Epithelial cell of esophagus (primary cell): ENCODE measurements at places on chromosomes 4 and X.

DNA sequence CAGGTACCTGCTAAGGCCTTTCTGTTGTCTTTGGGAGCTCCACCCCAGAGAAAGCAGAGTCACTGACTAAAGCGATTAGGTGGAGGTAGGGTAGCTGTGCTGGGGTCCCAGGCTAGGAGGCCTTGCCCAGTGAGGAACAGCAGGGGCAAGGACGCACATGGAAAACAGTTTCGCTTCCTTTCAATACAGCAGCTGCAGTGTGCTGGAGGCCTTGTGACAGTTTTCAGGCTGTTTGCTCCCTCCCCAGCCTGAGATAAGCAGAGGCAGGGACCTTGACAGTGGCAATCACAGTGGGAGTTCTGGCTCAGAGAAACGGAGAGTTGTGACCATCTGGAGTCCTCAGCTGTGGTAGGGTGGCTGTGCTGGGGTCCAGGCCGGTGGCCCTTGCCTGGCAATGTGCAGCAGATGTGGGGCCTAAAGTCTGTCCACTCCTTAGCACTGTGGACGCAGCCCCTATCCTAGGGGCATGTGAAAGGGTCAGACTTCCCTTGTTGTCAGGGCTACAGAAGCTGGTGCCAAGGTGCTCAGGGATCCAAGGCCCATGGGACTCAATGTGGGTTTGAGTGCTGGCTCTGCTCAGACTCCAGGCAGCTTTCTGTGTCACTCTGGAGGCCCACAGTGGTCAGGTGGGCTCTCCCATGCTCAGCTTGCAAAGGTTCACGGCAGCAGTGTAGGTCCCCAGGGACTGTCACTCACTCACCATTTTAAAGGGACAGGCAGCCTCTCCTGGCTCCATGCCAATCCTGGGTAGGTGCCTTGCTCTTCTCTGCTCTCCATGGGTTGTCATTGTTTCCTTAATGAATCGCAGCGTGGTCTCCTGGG is 534.9 kb upstream of the FMR1 start:
- DNase-seq = no peak

DNA sequence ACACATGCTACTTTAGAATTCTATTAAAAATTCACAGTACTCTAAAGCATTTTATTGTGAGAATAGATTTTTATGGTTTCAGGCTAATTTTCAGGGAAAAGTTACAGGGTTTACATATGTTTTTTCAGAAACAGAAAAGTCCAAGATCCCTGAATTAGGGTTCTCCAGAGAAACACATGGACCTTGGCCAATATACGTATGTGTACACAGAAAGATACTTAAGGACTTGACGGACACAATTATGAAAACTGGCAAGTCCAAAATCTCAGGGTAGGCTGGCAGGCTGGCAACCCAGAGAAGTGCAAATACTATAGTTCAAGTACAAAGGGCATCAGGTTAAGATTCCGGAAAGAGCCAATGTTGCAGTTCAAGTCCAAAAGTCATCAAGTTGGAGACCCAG is 1897.8 kb upstream of the PCDH10 start:
- no peak for DNase-seq

GRCh38 chr4:147754037-147754445 is 22.2 kb downstream of the ARHGAP10 start:
- DNase-seq = peak; percentile 70

GRCh38 chr4:120434756-120435155 is 368.1 kb upstream of the MAD2L1 start:
- no peak for DNase-seq

GRCh38 chr4:125681240-125681639 is 366.5 kb downstream of the FAT4 start:
- peak; percentile 4 for DNase-seq

DNA sequence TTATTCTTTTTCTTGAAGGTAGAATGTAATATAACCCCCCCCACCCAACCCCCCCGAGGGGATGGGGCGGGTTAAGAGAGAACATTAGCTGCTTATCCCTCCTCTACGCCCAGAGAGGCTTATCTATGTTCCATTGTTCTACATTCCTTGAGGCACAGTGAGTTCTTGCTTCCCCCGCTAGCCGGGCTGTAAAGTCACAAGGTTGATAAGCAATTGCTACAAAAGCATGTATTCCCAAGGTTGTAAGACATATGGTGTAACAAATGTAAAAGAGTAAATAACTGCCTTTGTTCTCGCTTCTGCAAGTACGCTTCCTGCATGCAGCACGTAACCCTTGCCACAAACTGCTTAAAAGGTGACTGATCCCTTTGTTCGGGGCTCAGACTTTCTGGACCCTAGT is 8.2 kb downstream of the DCAF8L2 start:
- no peak for DNase-seq

- no peak for DNase-seq
Observed at GRCh38 chrX:103674531-103675454, 11.7 kb downstream of the MORF4L2 start.

- DNase-seq = no peak
Observed at GRCh38 chr4:174860588-174860987, 31.5 kb upstream of the GLRA3 start.

GRCh38 chr4:74320559-74321118 is 12.4 kb downstream of the EPGN start:
- peak; percentile 96 for DNase-seq

GRCh38 chrX:53678667-53679066 is 7.9 kb downstream of the HUWE1 start:
- DNase-seq = peak; percentile 19

DNA sequence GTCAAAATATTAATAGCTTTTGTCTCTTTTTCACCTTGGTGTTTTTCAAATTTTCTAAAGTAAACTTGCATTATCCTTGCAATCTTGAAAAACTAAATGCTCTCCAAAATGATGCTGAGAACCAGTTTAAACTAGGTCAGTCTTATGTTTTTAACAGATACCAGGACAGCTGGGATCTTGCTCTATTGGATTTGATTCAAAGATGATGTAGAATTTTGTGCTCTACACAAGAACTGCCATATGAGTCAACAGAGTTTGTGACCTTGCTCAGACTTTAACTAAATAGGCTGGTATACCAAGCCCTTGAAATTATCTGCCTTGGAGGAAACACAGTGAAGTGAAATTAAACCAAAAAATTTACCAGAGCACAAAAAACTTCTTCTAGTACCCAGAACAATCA is 991.1 kb downstream of the STPG2 start:
- no peak for DNase-seq

DNA sequence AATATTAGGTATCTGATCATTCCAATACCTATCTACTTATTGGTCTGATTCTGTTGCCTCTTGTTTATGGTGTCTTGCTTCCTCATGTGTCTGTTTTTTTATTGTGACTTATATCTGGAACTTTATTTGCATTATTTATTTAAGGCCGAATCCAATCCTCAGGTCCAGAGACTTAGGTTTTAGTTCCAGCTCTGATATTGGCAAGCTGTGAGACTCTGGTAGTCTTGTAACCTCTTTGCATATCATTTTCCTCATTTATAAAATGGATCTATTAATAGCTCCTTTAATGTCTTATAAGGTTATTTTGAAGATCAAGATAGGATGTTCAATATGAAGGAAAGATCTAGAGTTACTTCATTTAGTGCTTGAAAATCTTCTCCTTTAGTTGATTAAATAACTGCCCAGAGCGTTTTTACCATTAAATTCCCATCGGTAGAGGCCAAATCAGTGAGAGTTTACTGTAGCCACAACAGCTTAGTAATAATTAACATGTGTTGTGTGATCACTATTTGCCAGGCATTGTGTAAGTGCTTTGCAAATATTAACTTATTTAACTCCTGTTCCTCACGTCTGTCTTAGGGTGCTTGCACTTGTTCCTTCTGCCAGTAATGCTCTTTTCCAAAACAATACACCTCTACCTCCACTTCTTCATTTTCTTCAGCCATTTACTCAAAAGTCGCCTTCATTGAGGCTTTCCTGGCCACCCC is 82.2 kb downstream of the CC2D2A start:
- DNase-seq = no peak

GRCh38 chrX:12379671-12380070 is 241.4 kb downstream of the FRMPD4 start:
- peak; percentile 51 for DNase-seq

GRCh38 chr4:28225050-28225449 is 1364.4 kb downstream of the STIM2 start:
- DNase-seq = peak; percentile 82

- no peak for DNase-seq
Observed at GRCh38 chr4:148369919-148370318, 72.3 kb downstream of the NR3C2 start.

GRCh38 chrX:40343319-40343718 is 237.5 kb upstream of the ATP6AP2 start:
- DNase-seq = no peak

GRCh38 chr4:121951521-121952110 is at the start of gene TRPC3:
Gene TRPC3, minus strand, starts transcription at chr4:121952060. Its CDS starts 380 bp downstream, at chr4:121951680.
- peak; percentile 4 for DNase-seq

DNA sequence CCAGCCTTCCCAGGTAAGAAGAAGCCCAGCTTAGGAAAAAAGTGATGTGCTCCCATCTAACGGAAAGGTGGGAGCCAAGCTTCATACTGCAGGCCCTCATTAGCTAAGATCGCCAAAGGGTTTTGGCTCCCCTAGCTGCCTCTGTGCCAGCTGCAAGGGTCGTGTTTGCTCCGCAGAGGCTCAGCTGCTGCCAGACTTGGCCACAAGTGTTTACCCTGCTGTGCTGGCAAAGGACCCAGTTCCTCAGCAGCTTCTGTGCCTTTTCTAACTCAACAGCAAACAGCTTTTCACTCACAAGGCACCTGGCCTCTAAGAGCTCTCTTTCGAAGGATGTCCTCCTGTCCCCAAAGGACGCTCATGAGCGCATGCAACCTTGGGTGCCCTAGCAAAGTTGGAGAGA is 12.2 kb upstream of the VMA21 start:
- DNase-seq = no peak

GRCh38 chrX:340641-341423 is 22.2 kb upstream of the GTPBP6 start:
- no peak for DNase-seq

GRCh38 chr4:110157580-110157979 is 40.8 kb downstream of the ELOVL6 start:
- no peak for DNase-seq

GRCh38 chr4:80921441-80921840 is 109.1 kb upstream of the BMP3 start:
- DNase-seq = peak; percentile 2

DNA sequence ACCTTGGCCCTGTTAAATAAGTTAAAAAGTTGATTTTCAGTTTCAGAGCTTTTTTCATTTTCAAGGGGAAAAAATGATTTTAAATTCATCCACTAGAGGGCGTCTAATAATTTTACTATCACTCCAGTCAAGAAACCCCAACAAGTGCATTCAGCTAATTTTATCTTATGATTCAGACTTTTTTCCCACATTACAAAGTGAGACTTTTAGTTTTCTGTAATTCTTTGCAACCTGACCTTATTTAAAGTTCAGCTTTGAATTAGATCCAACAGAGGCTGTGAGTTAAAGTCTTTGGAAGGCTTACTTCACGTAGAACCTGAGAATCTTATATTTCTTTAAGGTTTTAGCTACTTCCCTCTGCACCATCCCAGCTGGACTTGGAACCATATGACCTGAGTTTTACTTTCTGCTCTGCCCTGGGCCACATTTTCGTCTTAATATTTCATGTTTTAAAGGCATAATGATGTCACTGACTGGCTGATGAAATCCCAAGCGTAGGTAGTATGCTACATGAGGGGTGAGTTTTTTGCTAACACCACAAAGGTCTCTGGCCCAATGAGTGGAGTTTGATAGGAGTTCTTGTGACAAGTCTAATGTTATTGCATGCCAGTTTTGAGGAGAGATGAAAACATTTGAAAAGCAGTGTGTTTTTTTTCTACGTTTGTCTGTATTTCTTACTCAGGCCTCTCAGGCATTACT is 7.2 kb downstream of the GNRHR start:
- peak; percentile 44 for DNase-seq

GRCh38 chr4:48813964-48814363 is 16.9 kb upstream of the OCIAD1 start:
- DNase-seq = no peak

DNA sequence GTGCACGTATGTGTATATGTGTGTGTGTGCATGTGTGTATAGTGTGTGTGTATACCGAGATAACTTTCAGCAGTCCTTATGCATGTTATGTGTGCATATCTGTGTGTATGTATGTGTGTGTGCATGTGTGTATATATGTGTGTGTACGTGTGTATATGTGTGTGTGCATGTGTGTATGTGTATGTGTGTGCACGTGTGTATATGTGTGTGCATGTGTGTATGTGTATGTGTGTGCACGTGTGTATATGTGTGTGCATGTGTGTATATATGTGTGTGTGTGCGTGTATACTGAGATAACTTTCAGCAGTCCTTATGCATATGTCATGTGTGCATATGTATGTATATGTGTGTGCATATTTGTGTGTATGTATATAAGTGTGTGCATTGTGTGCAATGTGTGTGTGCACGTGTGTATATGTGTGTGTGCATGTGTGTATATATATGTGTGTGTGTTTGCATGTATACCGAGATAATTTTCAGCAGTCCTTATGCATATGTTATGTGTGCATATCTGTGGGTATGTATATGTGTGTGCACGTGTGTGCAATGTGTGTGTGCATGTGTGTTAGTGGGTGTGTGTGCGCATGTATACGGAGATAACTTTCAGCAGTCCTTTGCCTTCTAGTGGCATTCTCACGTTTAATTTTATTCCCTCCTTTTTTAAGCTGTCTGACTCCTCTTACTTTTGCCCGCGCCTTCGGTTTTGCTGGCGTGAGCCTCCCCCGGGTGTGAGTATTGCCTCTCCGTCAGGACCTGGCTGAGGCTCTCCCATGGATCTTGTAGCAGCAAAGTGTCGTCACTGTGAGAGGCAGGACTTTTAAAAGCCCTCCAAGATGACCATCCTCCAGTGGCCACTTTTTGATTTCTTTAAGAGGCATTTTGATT is 99.6 kb upstream of the SHOX start:
- no peak for DNase-seq

DNA sequence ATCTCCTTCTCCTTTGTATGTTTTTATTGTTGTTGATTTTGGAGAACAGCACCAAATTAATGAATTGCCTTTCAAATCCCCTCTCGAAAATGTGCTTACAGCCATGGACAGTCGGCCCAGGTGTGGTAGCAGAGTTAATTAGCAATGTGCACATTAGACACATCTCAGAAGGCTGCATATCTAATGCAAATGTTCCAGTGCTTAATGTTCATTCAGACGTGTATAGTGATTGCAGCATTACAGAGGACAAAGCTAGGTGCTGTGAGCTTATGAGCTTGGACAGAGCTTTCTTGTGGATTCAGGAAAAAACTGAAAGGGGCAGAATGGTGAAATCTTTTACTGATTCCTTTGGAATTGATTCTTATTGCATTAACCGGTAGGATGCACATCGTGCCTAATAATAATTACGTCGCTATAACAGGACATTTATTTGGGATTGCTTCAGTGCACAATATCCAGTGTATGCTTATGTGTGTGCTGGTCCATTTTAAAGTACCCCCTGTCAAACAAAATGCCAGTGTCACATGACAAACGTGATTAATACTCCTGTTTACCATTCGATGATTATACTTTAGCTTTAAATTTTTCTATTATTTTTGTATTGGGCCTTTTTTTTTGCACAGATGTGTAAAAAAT is 552.9 kb upstream of the EPHA5 start:
- no peak for DNase-seq

DNA sequence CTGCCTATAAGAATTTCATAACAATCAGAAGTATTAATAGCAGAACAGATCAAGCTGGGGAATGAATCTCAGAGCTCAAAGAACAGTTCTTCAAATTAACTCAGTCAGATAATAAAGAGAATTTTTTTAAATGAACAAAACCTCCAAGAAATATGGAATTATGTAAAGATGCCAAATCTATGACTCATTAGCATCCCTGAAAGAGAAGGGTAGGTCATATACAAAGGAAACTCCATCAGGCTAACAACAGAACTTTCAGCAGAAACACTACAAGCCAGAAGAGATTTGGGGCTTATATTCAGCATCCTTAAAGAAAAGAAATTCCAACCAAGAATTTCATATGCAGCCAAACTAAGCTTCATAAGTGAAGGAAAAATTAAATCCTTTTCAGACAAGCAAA is 28.6 kb downstream of the CBR4 start:
- no peak for DNase-seq
